ENCODE measurements at places on chromosomes 12 and 14.

GRCh38 chr14:89899917-89900663 lies 54.4 kb downstream of the EFCAB11 start:
- DNase-seq = no peak

DNA sequence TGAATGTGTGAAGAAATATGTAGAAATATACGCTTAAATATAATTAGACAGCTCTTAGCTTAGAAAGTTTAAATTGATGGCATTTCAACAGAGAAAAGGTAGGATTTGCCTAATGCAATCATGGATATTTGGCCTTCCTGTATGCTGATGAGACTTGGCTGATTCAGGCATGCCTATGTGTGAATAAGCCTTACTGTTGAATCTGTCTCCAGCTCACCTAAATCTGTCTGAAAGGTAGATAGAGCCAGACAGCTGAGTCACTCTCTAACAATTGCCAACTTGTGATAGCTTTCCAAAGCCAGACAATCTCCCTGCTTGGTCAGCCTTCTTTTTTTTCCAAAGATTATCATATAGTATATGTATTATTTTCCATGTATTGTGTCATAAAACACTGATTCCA lies 92.8 kb upstream of the FLRT2 start:
- no peak for DNase-seq

DNA sequence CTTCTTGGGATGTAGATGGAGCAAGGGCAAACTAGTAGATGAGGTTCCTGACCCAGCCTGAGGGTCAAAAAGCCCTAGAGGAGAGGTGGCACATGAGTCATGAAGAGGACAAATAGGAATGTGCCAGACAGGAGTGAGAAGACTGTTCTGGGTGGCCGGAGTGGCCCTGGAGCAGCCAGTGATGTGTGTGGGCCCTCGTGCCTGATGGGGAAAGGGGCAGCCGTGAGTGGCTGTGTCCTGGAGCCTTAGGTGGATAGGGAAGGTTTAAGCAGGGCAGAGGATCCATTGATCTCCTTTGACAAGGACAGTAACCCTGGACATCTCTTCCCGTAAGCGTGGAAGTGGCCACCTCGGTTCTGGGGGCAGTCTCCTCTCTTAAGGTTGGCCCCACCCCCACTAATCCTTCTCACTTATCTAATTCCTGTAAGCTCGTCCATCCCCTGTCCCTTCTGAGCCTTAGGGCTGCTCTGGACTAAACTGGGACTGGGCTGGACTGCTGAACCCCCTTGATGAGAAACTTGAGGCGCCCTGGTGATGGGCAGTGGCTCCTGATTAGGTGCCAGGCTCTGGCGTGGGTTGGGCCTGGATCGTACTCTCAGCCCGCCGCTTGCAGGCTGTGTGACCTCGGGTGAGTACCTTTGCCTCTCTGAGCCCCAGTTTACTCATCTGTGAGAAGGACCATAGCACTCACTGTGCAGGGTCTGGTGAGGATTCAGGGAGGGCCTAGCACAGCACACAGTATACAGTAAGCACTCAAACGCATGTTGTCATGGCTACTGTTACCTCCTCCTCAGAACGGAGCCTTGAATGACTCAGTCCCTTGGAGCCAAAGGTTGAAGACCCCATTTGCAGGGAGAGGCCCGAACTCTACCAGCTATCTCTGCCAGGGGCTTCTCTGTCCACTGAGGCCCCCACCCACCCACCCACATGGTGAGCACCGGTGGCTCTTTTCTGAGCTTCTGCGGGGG lies 4.0 kb downstream of the FAM222A start:
- DNase-seq = no peak

- no peak for DNase-seq
Measured at GRCh38 chr14:29311983-29312382, 545.4 kb downstream of the FOXG1 start.

DNA sequence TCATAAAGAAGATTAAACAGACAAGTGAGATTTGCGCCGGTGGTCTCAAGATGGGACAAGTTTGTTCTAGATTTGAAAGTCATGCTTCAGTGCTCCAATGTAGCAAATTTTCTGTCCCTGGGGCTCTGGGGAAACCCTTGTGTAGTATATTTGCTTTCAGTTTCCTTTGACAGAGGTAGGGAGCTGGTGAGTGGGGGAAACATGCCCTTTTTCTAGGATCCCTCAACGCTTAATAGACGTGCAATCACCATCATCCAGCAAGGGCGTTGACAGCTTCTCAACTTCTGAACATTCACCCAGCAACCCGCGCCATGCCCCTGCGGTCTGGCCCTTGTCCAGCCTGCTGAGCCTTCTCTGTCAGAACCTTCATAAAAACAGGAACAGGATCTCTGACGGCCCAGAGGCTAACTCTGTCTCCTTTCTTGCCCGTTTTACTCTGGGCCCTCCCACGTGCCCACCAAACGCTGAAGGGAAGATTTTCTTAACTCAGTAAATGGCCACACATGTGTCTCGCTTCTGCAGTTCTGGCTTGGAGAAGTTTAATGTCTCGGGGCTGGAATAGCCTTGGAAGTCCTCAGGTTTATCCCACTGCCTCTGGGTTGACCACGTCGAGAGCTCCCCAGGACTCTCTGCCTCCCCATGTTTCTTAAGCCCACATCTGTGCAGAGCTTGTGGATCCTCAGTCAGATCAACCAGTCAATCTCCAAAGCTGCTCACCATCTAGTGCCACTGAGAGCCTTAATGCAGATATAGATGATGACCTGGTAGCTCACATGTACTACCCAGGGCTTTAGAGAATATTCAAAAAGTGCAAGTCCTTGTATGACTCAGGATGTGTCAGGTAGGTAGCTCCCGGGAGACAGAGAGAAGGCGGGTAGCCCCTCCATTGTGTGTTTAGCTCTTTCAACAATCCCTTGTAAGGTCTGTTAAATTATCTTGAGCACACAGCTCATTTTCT lies 58.1 kb upstream of the CCND2 start:
- no peak for DNase-seq

GRCh38 chr12:4526923-4527546 lies 11.7 kb upstream of the RAD51AP1 start:
- no peak for DNase-seq

DNA sequence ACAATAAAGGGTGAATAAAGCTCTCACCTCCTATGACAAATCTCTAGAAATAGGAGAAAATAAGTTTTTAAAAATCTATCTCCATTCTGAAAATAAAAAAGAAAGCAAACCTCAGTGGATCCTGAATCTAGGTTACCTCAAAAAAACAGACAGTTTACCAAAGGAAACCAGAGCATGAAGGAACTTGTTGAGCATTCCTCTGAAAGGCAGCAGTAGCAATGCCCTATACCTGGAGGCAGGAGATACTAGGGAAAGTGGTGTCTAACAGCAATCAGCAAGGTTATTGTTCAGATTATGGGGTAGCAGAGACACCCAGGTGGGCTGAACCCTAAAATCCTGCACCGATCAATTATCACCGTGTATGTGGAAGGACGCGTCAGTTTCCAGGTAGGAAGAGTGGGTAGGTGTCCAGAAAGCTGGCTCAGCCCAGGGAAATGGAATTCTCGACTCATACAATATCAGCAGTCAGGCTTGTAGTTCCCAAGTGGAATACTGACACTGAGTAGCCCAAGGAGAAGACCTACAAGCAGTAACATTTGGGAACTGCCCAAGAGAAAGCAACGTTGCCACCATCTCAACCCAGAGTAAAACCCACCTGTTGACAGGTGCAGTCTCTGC lies 128.3 kb downstream of the ST8SIA1 start:
- DNase-seq = no peak

DNA sequence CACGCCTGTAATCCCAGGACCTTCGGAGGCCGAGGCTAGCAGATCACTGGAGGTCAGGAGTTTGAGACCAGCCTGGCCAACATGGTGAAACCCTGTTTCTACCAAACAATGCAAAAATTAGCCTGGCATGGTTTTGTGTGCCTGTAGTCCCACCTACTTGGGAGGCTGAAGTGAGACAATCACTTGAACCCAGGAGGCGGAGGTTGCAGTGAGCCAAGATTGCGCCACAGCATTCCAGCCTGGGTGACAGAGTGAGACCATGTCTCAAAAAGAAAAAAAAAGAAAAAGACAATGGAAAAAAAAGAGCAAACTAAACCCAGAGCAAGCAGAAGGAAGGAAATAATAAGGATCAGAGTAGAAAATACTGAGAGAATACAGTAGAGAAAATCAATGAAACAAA lies 5.4 kb downstream of the CHURC1 start:
- DNase-seq = no peak

- no peak for DNase-seq
Measured at GRCh38 chr14:70742316-70742715, 67.0 kb downstream of the MAP3K9 start.

DNA sequence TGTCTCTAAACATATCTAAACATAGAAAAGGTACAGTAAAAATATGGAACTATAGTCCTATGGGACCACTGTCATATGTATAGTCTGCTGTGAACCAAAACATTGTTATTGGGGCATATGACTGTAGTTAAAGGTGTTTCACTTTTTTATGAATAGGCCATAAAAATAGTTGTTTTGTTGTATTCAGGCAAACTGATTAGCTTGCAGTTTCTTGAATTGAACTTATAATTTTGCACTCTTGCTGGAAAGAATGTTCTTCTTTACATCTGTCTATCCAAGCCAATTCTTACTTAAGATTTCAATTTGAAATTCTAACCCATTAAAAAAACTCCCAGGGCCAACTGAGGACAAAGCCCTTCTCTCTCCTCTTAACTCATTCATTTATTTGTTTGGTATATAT lies 234.1 kb downstream of the NOVA1 start:
- no peak for DNase-seq

DNA sequence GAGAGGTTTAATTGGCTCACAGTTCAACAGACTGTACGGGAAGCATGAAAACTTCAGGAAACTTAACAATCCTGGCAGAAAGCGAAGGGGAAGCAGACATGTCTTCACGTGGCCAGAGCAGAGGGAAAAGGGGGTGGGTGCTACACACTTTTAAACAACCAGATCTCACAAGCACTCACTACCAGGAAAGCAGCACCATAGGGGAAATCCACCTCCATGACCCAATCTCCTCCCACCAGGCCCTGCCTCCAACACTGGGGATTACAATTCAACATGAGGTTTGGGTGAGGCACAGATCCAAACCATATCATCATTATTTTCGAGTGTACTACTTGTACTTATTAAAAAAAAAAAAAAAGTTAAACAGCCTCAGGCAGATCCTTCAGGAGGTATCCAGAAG lies 29.9 kb downstream of the RXYLT1 start:
- no peak for DNase-seq

- DNase-seq = no peak
Measured at GRCh38 chr12:48557919-48558318, 11.9 kb downstream of the LALBA start.

DNA sequence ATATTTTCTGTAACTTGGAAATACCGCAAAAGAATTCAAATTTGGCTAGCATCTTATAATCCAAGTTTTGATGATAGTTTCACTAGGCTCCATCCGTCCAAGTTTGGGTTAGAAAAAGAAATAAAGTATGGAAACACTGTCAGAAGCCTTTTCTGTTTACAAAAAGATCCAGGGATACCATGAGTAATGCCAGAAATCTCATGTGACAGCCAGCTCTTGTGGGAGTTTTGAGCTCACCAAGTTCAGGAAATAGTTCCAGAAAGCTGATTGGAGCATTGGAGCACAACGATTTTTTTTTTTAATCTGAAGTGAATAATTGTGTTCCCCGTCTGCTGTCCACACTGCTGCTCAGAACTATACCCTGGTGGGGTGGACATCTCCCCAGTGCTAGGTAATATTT lies 229.7 kb upstream of the NPAS3 start:
- peak; percentile 57 for DNase-seq

DNA sequence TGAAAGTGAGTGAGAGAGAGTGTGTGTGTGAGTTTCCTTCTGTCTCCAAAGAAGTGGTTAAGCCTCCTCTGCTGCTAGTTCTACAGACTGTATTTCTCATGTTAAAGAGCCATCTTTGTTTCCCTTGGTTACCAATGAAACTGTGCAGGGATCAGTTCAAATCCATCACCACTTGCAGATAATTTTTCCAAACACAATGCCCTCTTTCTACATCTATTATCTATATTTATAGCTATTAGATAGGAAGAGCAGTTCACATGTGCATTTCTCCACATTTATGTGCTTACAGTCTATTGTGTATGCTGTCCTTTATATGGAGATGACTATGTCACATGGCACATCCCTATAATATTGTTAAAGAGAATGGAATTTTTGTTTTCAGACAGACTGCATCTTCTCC lies 2.2 kb upstream of the DAAM1 start:
- no peak for DNase-seq

DNA sequence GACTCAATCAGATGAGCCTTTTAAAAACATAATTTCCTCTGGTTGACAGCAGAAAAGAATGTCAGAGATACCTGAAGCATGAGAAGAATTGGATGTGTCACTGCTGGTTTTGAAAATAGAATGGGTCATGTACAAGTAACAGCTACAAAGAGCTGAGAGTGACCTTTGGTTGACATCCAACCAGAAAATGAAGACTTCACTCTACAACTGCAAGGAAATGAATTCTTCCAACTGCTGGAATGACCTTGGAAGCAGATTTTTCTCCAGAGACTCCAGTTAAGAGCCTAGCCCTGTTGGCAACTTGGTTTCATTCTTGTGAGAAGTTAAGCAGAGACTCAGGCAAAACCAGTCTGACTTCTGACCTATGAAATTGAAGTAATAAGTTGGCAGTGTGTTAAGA lies 505.9 kb downstream of the SLC16A7 start:
- DNase-seq = no peak

DNA sequence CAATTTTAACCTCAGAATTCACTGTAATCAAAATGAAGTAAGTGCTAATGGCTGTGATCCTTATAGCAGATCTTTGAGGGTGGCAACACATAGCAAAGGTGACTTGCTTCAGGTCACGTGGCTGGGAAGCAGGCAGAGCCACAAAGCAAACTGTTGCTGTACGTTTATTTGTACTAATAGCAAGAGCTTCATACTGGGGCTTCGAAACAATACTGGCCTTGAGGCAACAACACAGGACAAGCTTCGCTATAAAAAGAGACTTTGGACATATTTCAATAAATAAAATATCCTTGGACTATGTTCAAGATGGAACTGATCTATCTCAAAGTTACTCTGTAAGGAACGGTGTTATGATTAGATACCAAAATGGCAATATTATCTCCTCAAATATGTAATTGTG lies 44.6 kb downstream of the MSRB3 start:
- DNase-seq = no peak

- no peak for DNase-seq
Measured at GRCh38 chr12:11059784-11060183, 2.3 kb downstream of the TAS2R46 start.

GRCh38 chr14:94965551-94966313 lies 191.6 kb downstream of the DICER1 start:
- DNase-seq = no peak

Measured in NCI-H2029 (cell line).